ENCODE measurements at places on chromosomes 7 and 10. TPM values are rescaled to one million over a fixed set of nuclear protein-coding genes. Genes with fewer than 3 reads are reported as not detected.

Gene PRKG1
- 5.9 TPM for total RNA-seq

Gene ADAM12
- total RNA-seq: 15.8 TPM

Gene AQP1
- total RNA-seq: not detected

Gene KNDC1
- total RNA-seq: 0.92 TPM

Gene ZNF365
- total RNA-seq: 0.89 TPM

Gene LRRC4
- not detected for total RNA-seq

Gene SLC29A3
- total RNA-seq: not detected

Gene TEX47
- not detected for total RNA-seq

Gene EGR2
- total RNA-seq: 0.56 TPM

Gene CALHM1
- total RNA-seq: not detected

Gene PRKCQ
- total RNA-seq: 0.05 TPM

Gene NUDCD3
- total RNA-seq: 32.8 TPM

Gene PIK3AP1
- total RNA-seq: 0.02 TPM

DNA sequence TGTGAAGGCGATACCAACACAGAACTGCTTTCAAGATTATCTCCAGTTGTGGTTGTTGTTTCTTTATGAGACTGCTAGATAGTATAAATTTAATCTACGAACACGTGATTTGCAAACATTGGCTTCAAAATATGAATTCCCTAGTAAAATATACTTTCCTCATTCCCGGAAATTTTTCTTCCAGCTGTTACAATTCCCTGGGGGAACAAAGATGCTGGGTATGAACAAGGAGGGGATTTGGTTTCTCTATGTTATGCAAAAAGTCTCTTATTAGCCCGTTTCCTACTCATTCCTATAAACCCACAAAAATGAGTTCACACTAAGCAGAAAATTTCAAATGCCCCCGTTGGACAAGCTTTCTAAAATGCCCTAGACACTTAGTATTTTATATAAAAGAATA is 928.3 kb downstream of the CNTNAP2 start:
- DNase-seq: no peak

- DNase-seq: no peak
Measured at GRCh38 chr10:96341219-96342182, 17.3 kb downstream of the OPALIN start.

DNA sequence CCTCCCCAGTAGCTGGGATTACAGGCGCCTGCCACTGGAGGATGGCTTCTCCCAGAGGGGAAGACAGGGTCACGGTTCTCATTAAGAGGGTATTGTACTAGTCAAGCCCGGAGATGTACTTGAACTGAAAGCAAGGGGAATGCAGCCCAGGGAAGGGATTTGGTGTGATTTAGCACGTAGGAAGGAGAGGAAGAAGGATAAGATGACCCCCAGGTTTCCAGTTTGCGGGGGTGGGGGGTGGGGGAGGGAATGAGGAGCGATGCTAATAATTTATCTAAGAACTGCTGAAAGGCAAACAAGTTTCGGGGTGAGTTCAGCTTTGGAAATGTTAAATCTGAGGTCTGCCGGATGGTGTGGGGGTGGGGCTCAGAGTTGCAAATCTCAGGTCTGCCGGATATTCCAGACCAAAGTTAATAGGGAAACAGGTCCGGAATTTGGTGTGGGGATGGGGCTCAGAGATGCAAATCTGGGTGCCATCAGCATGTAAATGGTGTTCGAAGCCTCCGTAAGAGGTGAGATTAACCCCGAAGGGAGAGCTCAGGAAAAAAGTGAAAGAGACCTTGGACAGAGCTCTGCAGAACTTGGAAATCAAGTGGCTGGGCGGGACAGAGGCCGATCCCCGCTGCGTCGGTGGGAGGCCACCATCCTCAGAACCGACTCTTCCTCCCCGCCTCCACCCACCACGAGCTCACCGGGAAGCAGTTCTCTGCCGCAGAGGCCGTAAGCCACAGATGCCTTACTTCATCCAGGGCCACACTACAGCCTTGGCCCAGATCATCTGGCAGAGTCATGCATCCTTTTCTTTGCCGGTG is 1.6 kb upstream of the SEPHS1 start:
- DNase-seq: peak; percentile 75

GRCh38 chr10:34596351-34596750 is 218.7 kb downstream of the PARD3 start:
- DNase-seq: no peak

- DNase-seq: peak; percentile 19
Measured at GRCh38 chr10:120824881-120825309, 26.3 kb upstream of the WDR11 start.

DNA sequence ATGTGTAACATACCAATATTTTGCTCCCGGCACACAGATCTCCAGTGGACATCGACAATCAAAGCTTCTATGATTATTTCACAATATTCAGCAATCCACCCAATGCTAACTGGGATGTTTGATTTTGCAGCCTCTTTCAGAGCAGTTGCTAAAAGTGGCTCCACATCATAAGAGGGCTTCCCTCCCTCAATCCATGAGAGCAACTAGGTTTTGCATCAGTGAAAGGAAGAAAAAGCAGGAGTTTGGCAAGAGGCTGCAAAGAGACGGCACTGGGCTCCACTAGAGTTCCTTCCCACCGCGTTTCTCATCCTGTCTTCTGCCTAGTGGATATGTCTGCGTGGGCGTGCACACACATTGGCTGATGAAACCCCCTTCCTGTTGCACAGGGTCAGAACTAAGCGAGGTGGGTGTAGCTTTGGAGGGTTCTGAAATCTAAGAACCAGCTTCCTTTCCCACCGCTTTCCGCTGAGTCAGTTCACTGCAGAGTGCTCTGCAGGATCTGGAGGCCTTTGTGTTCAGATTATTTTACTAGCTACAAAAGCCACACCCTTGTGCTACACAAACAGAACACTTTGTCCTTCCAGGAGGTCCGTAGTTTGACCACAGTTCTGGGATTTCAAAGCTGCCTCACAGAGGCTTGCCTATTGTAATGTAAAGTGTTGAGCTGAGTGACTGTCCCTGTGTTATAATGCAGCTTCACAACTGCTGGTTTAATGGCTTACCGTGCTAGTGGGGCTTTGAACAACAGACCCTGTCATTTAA is 28.1 kb downstream of the ARL4A start:
- DNase-seq: peak; percentile 68

DNA sequence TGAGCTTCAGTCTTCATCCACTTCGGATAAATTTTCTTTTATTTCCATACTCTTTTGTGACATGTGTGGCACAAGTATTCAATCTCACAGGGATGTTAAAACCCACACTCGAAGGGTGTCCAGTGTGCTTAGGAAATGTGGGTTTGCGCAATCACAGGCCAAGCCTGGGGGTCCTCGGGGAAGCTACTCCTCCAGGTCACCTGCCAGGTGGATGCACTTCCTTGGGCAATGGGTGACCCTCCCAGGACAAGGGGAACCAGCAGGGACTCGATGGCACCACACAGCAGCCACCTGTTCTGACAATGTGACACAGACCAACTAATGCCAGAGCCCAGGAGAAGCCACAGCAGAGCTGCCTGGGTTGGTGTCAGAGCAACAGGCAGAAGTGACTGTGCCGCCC is 39.0 kb downstream of the PARP12 start:
- no peak for DNase-seq

DNA sequence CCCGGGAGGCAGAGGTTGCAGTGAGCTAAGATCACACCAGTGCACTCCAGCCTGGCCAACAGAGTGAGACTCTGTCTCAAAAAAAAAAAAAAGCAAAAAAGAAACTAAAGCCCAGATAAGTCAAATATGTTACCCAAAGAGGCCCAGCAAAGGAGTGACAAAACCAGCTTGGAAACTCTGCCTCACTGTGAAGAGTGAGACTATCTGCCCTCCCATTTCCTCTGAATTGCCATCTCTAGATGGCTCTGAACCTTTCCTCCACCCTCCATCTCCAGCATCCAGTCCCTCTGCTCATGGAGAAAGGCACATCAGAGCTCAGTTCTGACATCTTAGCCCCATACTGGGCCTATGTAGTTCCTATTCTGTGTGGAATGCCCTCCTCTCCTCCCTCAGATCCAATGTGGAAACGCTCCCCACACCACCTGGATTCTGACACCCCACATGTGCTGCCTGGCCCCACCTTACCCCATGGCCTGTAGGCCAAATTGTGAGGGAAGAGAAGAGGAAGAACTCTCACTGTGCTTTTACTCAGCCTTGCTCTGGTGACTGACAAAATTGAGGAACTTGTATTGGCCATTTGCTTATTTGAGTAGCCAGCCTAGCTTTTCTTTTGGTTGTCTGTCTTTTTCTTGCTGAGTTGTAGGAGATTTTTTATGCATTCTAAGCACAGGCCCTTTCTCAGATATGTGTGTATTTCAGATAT is 18.0 kb upstream of the NUDCD3 start:
- DNase-seq: no peak

GRCh38 chr7:129780257-129780973 is 168.9 kb downstream of the NRF1 start:
- DNase-seq: peak; percentile 88

DNA sequence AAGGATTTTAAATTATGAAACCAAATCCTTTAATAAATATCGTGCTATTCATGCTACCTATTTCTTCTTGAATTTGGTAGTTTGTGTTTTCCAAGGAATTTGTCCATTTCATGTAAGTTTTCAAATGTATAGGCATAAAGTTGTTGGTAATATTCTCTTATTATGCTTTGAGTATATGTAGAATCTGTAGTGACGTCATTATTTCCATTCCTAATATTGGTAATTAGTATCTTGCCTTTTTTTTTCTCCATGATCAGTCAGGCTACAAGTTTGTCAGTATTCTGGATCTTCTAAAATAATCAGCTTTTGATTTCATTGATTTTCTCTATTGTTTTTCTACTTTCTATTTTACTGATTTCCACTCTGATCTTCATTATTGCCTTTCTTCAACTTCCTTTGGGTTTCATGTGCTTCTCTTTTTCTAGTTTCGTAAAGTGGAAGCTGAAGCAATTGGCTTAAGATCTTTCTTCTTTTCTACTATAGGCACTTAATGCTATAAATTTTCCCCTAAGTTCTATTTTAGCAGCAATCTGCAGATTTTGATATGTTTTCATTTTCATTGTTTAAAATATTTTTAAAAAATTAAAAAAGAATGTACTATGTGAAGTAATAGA is 156.5 kb upstream of the HDAC9 start:
- DNase-seq: no peak

DNA sequence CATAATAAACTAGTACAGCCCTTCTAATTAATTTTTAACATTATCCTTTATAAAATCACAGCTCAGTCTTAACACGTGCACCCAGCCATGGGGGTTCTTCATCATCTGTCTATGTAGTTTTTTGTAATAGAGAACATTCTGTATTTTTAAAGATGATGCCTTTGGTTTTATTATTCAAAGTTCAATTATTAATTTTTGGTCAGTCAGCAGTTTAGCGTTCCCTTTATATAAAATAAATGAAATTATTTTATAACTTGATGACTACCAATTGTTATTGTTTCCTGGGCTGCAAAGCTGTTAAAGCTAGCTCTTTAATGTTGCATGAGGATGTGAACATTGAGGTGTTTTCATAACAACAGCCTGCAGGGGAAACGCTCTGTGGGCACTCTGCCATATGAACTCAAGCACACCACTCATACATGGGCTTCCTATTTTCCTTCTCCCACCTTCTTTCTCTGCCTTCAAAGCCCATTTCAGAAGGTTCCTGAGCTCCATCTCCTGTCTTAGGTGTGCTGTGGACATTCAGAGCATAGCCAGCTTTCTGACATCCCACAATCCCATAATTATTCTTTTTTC is 172.0 kb upstream of the YAE1 start:
- no peak for DNase-seq

- DNase-seq: peak; percentile 36
Measured at GRCh38 chr10:85919491-85920021, 447.0 kb downstream of the GRID1 start.

DNA sequence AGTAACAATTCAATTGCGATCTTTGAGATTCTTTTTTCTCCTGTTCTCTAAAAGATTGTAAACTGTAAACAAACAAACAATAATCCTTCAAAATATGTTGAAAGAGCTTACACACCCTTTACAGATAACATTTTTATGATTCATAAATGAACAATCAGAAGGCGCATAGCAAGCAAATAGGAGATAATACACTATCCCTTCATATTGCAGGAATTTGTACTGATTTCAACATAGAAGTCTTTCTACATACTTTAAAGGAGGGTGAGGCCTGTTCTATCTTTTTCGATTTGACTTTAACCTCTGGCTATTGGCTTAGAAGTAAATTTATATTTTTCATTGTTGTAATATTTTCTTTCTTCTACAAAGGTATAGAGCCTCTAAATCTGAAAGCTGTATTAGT is 57.2 kb downstream of the TFEC start:
- DNase-seq: no peak

DNA sequence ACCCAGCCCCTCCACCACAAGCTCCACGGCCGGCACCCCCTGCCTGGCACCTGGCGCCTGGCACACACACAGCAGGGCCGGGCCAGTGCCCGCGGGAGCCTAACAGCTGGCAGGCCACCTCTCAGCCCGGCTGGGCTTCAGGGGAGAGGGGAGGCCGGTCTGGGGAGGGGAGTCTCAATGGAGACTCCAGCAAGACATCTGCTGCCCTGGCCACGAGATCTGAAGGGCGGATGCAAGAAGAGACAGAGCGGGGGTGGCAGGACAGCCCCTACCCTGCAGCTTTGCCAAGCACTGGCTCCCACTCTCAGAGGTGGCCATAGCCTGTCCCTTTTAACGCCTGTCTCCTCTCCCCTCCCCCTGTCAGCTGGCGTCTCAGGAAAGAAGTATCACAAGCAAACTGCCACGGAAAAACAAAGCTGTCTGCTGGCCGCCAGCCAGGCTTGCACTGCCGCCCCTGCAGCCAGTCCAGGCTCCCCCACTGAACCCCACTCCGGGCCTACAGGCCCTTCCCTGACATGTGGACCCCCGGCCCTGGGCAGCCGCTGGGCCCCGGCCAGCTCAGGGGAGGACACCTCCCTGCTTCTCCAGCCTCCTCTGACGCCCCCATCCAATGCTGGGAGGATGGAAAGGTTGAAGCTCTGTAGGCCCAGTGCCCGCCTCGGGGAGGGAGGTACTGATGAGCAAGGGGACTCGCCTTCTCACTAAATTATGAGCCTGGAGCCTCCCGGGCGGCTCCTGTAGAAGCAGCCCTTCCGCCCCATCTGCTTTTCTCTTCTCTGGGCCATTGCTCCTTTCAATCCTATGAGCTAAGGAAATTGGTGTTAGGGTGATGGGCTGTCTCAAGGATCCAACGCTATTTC is 178.4 kb downstream of the ARHGAP12 start:
- DNase-seq: no peak

- DNase-seq: no peak
Measured at GRCh38 chr10:36559412-36560400, 565.7 kb upstream of the ANKRD30A start.

DNA sequence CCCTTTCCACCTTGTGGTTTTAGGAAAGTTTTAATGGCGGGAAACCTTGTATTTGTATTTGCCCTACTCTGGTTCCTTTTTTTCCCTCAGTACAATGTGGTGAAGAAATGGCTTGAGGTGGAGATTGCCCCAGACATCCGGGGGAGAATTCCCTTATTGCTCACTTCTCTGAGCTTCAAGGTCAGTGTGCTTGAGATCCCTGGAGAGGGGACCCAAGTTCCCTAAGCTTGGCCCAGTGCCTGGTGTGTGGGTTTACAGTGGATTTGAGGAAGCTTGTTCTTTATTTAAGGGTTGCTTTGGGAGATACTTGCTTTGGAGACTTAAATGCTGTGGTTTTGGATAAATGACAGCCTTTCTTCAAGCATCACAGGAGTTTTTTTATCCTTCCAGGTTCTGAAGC is 18.3 kb downstream of the CALHM2 start:
- no peak for DNase-seq

GRCh38 chr10:132443983-132444876 is 47.2 kb downstream of the PWWP2B start:
- DNase-seq: no peak

GRCh38 chr7:36228039-36228438 is 75.0 kb downstream of the EEPD1 start:
- DNase-seq: peak; percentile 10

GRCh38 chr10:102814453-102814871 is 22.8 kb downstream of the CYP17A1 start:
- DNase-seq: no peak
